ENCODE measurements at places on chromosomes 16 and 17.

DNA sequence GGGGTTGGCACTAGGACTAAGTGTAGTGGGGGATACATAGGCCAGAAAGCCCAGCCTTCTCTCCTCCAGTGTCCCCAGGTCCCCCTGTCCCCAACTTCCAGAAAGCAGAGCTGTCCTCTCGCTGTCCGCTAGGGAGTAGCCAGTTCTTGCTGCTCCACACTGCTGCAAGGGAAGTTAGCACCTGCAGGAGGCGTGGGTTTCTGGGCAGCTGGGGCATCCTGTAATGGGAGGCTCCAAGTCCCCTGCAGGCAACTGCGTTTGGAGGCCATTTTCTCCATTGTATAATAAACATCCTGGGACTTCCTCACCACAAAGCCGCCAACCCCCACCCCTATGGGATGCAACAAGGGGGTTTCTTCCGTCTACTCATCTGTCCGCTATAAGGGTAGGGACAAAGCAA is 1.7 kb downstream of the RPRML start:
- DNase-seq = peak; percentile 24

- DNase-seq = no peak
These were observed 81.6 kb upstream of the LGALS9 start for GRCh38 chr17:27549251-27549893.

DNA sequence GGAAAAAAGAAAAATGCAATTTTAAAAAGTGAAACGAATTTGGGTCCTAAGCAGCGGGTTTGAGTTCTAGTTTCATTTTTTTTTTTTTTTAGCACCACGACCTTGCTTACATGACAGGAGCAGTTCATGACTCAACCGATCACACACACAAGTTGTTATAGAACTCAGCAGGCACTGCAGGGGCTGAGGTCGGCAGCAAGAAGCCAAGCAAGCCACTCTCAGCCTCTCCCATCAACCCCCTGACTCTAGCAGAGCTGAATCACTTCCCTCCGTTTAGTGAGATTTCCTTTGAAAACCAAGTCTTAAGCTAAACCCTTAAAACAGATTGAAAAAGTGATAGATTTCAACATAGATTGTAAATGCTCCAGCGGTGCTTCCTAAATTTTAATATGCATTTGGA is 520.8 kb downstream of the HAPSTR1 start:
- DNase-seq = peak; percentile 1

GRCh38 chr16:84535851-84536250 is 31.4 kb upstream of the MEAK7 start:
- DNase-seq = no peak

DNA sequence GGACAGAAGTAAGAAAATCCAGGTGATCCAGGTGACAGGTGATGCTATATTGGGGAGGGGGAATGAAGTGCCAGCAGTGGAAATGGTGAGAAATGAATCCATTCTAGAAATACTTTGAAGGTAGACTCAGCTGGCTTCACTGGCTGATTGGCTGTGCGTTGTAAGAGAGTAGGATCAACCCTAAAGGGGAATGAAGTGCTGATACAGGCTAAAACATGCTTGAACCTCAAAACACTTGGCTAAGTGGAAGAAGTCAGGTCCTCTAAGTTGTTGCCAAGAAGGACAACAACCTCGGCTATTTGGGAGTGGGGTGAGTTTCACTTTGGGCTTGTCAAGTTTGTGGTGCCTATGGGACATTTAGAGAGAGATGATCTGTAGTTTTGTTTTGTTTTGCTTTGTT is 24.1 kb upstream of the SCNN1B start:
- DNase-seq = no peak

- peak; percentile 52 for DNase-seq
These were observed 13.3 kb upstream of the RPL38 start for GRCh38 chr17:74190154-74190553.

- no peak for DNase-seq
These were observed 202.2 kb downstream of the ENGASE start for GRCh38 chr17:79276821-79277220.

DNA sequence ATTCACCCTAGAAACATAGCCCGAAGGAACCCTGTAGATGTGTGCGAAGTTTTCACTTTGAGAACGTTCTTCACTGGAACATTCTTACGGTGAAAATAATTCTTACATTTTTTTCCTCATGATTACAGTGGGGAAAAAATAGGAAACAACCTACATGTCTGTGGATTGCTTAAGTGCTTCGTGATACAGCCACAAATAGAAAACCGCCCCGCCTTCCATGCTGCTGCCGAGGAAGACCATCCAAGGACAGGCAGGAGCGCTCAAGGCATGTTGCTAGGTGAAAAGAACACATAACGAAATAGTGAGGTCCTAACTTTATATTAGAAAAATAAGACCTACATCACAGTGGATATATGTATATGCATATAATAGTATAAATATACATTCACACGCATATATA is 78.8 kb downstream of the BMERB1 start:
- no peak for DNase-seq

DNA sequence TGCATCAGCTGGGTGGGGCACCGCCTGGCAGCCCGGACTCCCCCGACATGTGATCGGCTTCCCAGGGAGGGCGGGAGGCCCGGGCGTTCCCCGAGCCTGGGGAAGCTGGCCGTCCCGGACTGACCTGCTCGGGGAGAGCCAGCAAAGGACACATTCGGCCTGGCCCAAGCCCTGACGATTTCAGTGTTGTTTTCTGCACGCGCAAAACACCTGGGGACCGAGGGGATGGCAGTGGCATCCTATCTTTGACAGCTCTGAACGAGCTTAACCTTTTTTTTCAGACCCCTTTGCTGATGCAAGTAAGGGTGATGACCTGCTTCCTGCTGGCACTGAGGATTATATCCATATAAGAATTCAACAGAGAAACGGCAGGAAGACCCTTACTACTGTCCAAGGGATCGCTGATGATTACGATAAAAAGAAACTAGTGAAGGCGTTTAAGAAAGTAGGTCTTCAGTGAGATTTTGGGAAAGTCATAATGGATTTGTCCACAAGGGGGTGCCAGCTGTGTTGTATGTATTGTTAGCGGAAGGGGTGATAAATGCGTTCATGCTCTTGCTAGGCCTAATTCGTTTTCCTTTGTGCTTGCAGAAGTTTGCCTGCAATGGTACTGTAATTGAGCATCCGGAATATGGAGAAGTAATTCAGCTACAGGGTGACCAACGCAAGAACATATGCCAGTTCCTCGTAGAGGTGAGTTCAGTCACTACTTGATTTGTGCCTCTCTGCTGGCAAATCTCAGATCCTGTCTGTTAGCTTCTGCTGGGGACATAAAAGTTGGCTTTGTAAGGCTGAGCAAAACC is 1.0 kb downstream of the EIF1 start:
- peak; percentile 77 for DNase-seq

DNA sequence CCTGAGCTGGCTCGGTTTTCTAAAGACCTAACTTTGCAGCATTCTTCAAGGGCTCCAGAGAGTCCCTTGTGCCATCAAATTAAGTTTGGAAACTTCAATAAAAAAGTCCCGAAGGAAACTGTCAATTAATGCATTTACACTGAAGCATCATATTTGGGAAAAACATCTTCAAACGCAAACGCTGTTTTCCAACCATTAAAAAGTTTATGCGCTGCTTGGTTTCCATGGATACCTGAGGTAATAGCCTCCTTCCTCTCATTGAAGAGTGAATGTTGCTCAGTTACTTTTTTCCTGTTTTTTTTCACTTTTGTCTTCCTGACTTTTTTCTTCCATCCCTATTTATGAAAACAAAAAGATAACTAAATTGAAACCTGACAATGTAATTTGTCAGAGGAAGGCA is 399.1 kb downstream of the MAF start:
- DNase-seq = no peak

DNA sequence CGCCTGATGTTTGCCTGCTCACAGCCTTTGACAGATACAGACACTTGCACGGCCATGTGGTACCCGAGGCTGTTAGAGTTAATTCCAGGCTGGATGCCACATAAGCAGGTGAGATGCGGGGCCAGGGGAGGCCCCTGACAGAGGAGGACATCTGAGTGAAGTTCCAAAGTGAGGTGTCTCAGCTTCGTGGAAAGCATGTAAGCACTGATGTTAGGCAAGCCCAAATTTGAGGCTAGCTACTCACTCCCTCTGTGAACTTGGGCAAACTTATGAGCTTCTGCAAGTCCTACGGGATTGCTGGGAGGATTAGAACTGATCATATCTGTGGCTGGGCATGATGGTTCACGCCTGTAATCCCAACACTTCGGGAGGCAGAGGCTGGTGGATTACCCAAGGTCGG is 39.3 kb upstream of the MARCHF10 start:
- DNase-seq = no peak
